ENCODE measurements at places on chromosomes 13 and 19.
A peak's percentile ranks its signal among the peaks of the same experiment; 100 is the strongest.

DNA sequence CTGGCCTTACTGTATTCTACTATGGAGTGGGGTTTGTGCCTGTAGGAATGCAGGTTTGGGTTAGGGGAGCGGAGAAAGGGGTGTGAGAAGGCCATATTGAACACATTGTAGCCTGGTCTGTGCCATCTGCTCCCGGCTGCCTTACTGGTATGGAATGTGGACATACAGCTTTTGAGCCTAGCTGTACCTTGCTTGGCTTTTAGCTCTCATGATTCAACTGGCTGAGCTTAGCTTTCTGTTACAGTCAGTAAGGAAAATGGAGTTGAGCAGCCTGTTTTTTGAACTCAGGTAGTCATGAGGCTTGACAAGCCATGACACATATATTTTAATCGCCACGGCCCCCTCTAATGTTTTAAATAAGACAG is 41.6 kb downstream of the ARHGAP35 start:
- no peak for DNase-seq

GRCh38 chr19:18785179-18786124 is 5.7 kb downstream of the COMP start:
- no peak for DNase-seq

- no peak for DNase-seq
Measured at GRCh38 chr19:55601084-55601483, 996 bp downstream of the ZNF524 start.

DNA sequence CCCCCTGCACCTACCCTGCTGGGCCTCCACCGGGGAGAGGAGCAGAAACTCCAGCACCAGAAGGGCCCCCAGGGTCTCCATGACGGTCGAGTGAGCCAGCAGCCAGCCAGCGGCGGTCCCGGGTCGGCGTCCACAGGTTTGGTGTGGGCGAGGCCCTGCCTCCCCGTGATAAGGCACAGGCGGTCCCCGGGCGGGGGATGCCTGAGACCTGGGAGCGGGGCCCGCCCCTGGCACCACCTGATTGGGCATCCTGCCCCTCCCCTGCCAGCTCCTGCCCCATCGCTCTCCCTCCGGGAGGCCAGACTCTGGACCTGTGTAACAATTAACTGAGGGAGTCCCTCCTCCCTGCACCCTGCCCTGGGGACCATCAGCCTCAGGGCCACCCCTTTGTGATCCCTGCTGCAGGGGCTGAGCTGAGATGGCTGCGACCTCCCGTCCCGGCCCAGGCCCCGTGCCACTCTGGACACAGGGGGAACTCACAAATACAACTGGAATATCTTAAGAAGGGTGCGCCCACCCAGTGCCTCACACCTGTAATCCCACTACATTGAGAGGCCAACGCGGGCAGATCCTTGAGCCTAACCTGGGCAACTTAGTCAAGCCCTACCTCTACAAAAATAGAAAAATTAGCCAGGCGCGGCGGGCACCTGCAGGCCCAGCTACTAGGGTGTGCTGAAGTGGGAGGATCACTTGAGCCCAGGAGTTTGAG is at the start of gene SMIM24:
SMIM24 (minus strand) TSS at position 143 of the 709 bp plus-strand sequence; CDS start at position 81, 62 bp downstream.
- no peak for DNase-seq

- no peak for DNase-seq
Measured at GRCh38 chr19:55344444-55344843, 4.8 kb downstream of the KMT5C start.

GRCh38 chr19:1112268-1113029 is 8.7 kb downstream of the GPX4 start:
- DNase-seq, result no peak

- DNase-seq, result no peak
Measured at GRCh38 chr19:33904681-33905080, 108.0 kb downstream of the KCTD15 start.

- no peak for DNase-seq
Measured at GRCh38 chr13:80666782-80667552, 326.0 kb upstream of the SPRY2 start.

DNA sequence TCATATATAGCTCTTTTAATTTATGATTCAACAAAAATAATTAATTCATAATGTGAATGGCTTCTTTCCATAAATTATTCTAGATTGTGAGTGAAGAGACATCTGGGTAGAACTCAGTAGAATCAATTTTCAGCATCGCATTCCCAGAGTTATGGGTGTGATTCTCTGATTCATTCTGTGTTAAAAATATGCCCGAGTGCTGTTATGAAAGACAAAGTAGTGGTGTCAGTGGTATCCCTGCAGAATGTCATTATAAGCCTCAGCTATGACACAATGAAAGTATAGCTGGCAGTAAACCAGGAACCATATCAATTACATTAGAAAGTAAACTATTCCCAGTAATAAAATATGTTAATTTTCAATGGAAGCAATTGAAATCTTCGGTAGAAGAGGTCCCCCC is 480.5 kb upstream of the SLITRK1 start:
- no peak for DNase-seq

- peak; percentile 22 for DNase-seq
Measured at GRCh38 chr19:4759388-4760284, 31.9 kb upstream of the FEM1A start.

GRCh38 chr13:50914176-50914700 is 4.6 kb downstream of the RNASEH2B start:
- DNase-seq, result no peak

DNA sequence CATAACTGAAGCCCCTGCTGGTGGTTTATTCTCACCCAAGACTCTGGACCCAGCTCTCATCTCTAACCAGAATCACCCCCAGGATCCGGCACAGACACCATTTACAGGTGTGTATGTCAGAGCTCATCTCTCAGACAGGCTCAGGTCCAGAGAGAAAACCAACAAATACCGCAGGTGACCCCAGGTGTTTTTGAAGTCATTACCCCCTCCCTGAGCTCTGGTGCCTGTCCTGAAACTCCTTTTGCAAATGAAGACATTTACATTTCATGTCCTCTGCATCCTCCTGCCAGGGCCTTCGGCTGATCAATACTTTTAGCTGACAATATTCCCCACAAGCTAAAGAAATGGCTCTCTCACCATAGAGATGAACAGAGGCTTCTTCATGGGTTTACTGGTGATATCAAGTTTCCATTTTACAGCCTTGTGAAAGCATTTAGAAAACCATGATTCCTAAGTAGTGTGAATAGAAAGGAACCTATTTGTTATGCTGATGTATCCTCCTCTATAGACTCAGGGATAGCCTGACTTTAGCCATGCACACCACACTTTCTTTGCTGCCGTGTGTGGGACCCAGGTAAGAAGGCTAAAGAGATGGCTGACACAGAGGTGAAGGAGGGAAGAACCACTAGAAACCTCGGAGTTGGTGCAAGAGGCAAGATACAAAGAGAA is 131.3 kb downstream of the KCTD15 start:
- no peak for DNase-seq

DNA sequence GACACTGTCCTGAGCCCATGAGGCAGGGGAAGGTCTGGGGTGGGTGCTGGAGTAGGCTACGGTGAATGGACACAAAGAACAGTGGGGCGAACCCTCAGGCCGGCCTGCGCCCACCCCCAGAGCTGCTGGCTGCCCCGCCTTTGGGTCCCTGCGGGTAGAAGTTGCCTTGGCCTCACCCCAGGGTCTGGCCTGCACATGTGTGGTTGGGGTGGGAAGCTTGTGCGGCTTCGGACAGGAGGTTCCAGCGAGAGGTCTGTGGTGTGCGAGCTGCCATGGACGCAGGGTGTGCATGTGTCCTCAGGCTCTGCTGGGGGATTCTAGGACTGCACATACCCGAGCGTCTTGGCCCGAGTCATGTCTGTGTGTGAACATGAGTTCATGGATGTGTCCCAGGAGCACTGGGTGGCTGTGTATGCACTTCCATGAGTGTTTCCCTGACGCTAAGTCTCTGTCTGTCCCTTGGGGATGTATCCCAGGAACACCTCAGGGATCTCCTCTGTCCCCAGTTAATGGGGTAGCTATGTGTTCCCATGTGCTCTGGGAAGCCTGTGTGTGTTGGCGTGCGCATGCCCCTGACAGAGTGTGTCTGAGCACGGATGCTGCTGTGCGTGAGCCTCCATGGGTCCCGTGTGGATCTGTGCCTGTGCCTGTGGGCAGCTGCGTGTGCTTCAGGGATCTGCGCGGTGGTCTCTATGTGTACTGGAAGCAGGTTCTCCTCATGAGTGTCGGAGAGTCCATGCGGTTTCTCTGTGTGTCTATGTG is 20.8 kb upstream of the POU2F2 start:
- DNase-seq, result no peak

DNA sequence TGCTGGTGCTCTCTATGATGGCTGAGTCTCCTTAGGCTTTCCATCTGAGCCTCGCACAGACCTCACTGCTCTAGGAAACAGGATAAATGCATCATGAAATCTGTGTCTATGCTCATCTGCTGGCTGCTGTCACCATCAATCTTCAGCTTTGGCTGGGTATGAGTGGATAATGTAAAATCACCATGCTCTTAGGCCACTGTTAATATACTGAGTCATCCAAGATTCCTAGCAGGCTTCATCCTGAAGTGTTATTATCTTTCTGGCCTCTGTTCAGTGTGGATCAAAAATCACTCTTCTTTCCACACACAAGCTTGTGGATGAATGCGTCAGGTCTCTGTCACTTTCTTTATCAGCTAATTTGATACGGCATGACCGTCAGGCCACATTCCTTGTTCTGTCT is 317.4 kb downstream of the NALCN start:
- DNase-seq, result no peak

DNA sequence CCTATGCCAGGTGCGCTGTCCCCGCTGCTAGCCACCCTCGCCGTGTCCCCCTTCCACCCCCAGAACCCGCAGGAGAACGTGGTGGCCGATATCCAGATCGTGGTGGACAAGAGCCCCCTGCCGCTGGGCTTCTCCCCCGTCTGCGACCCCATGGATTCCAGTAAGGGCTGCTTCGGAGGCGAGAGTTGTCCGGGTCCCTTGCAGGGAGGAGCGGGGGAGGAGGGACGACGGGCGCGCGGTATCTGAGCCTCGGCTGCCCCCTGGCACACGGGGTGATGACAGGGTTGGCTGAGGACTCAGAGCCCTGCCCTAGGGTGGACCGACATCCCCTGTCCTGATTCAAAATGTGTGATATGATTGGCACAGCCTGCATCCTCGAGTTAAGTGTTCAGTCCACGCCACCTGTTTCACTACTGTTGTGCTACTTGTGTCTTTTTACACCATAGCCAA is 653 bp downstream of the MVB12A start:
- DNase-seq, result no peak

DNA sequence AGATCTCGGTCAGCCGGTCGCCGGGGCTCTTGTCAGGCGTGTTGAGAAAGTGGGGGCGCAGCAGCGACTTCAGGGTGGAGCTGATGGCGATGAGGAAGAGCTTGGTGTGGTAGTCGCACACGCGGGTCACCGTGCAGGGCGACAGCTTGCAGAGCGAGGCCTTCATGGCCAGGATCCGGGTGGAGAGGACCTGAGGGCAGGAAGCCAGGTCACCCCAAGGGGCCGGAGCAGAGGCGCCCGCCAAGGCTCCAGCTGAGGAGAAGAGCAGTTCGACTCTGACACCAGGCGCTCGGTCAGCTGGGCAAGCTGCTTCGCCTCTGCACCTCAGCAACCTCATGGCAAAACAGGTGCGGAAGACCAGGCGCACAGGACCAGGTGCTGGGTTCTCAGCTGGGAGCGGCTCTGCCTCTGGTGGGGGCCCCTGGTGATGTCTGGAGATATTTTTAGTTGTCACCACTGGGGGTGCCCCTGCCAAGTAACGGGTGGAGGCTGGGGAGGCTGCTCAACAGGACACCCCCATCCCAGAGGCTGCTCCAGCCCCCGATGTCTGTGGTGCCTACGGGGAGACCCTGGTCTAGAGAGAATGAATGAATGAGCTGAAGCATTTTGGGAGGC is 15.9 kb downstream of the CFD start:
- DNase-seq, result no peak

DNA sequence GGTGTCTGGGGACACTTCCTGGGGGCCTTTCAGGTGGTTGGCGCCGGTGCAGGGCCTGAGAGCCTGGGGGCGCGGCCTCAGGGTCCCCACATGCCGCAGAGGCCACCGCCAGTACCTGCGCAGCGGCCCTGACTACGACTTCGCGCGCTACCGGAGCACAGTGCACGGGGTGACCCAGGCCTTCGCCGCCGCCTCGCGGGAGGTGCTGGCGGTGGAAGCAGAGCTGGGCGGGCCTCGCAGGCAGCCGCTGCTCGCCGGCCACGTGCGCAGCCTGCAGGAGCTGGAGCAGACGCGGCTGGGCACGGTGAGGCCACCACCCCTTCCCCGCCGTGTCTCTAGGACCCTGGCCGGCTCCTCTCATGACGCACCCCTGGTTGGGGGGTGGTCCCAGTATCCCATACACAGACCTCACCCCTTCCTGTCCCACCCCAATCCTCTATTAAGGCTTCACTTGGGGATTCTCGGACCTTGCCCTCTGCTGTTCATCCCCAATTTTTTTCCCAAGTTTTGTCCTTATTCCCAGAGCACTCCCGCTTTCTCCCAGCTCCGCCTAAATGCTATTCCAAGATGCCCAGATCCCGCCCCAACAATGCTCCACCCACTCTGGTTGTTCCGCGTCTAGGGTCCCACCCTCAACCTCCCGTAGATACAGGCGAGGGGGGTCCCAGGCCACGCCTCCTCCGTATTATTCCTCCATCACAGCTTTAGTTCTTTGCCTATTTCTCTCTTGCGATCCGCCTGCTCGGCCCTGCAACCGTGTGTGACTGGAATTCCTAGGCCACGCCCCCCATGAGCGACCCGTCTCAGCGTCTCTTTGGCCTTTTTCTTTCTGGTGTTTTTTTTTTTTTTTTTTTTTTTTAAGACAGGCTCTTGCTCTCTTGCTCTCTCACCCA is 1.0 kb downstream of the REX1BD start:
- DNase-seq, result no peak

GRCh38 chr13:114007566-114007965 is 33.7 kb upstream of the C13orf46 start:
- DNase-seq, result no peak

GRCh38 chr13:46057256-46058015 is 4.9 kb upstream of the ZC3H13 start:
- no peak for DNase-seq

- no peak for DNase-seq
Measured at GRCh38 chr19:43306097-43306496, 36.8 kb upstream of the PSG9 start.
